ENCODE measurements at places on chromosomes 6 and 20. TPM values are rescaled to one million over a fixed set of nuclear protein-coding genes. Genes with fewer than 3 reads are reported as not detected.

DNA sequence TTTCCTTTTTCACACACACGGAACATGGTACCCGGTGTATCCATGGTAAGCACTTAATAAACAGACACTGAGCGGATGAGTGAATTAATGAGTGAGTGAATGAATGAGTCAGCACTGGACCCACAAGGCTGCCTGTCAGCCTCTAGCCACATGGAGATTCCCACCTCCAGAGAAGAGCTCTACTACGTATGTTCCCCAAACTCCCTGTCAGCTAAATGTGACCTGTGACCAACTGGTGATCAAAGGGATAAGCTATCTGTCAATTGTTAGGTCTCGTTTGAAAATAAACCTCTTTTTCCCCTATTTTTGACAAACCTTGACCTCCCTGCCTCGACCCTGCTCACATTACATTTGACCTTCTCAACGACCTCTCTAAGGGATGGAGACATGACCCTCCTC is 24.5 kb upstream of the TAF8 start:
- DNase-seq: no peak

DNA sequence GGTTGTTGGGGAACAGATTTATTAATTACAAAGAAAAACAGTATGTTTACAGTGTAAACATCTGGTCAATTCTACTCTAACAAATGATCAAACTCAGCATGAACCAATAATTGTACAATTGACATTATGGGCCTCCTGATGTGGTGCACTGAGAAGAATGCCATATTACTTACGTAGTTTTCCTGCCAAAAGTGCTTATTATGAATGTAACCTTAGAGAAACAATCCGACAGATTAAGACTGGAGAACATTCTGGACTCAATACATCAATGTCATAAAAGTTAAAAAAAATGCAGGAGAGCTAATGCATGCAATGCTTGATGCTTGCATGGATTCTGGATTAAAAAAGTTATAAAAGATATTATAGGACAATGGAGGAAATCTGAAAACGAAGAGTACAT is 69.0 kb downstream of the LYRM4 start:
- DNase-seq: no peak

DNA sequence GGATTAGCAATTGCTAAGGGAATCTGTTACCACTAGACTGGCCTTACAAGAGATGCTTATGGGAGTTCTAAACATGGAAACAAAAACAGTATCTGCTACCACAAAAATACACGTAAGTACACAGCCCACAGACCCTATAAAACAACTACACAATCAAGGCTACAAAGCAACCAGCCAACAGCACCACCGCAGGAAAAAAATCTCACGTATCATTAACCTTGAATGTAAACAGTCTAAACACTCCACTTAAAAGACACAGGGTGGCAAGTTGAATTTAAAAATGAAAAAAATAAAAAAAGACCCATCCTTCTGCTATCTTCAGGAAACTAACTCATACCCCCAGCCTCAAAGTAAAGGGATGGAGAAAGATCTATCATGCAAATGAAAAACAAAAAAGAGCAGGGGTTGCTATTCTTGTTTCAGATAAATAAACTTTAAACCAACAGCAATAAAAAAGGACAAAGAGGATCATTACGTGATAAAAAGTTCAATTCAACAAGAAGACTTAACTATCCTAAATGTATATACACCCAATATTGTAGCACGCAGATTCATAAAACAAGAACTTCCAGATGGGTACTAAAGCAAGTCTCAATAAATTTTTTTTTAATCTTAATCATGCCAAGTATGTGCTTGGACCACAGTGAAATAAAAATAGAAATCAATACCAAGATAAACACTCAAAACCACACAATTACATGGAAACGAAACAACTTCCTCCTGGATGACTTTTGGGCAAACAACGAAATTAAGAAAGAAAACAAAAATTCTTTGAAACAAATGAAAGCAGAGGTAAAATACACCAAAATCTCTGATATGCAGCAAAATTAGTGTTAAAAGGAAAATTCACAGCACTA is 52.3 kb downstream of the RNGTT start:
- no peak for DNase-seq

DNA sequence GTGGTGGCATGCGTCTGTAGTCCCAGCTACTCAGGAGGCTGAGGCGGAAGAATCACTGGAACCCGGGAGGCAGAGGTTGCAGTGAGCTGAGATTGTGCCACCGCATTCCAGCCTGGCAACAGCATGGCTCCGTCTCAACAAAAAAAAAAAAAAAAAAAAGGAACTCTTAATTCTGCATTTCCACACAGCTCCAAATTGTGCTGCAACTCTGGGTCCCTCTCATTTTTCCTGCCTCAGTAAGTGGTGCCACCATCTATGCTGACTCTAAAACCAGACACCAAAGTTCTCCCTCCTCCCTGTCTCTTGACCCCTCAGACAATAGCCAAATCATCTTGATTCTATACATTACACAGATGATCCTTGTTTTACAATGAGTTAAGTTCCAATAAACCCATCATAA is 133.9 kb downstream of the BTBD9 start:
- DNase-seq: no peak

- no peak for DNase-seq
These were observed 3.9 kb upstream of the MRGBP start for GRCh38 chr20:62792182-62792939.

DNA sequence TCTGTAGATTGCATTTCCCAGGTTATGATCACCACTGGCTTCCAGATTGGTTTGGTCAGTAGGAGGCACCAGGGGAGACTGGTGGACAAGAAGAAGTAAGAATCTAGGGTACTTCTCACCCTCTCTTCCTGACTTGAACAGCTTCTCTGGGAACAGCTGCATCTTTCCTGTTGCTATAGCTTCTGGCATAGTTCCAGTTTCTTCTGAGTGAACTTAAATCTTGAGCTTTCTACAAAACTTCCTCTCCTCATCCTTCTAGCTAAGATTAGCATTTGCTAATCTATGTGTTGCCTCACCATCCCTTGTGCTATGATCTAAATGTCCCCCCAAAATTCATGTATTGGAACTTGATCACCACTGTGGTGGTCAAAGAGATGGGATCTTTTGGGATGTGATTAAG is 724.6 kb downstream of the UTRN start:
- DNase-seq: no peak

GRCh38 chr6:113350461-113350860 is 506.7 kb upstream of the MARCKS start:
- no peak for DNase-seq

DNA sequence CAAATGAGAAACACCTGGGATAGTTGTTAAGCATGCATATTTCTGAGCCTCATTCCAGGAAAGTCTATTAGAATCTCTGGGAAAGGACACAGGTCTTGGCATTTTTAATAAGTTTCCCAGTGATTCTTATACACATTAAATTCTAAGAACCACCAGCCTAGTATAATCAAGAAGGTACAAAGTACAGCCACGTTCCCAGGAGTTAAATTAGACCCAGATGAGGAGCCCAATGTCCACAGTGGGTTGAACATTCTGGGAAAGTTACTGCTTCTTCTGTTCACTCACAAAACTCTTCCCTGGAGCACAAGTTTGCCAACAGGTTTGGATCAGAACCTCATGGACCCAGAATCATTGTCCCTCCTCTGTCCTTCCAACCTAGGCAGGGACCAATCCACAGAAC is 90.4 kb downstream of the RCAN2 start:
- DNase-seq: no peak

DNA sequence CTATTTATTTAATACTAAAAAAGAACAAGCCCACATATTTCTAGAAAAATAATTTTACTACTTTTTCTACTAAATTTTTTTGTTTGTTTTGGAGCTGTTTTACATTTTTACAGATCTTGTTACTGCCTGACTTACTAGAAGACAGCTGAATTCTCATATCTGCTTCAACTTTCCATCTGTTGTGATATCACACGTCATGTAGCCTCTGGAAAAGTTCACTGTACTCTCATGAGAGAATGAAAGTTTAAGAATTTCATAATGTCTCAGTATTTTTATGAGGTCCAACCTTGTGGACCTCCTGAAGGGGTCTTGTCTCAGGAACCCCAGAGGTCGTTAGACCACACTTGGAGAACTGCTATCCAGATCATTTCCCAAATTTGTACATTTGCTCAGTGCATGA is 81.7 kb upstream of the MTHFD1L start:
- DNase-seq: no peak

The FARS2 gene
- 12.6 TPM for total RNA-seq

The NRM gene
- 4.4 TPM for total RNA-seq

The DTD1 gene
- 15.4 TPM for total RNA-seq

The TRAPPC3L gene
- not detected for total RNA-seq

The TAGAP gene
- 245 TPM for total RNA-seq
